Hippocampal formation (tissue), 2 donors: ENCODE measurements at places on chromosomes 16 and 17.

DNA sequence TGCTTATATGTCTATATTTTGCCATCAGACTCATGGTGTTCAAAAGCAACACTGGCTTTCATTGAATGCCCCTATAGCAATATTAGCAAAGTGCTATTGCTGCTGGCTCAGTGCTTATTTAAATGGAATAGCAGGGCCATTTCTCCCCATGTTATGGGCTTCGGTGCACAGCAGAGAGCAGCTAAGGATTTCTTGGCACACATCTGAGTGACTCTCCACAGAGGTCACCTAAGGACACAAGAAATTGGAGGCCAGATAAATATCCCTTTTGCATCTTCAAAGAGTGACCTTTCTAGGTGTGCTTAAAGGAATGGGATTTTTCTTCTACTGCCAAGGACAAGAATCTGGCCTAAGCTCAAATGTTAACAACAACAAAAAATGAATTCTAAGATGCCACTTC, 751.8 kb downstream of the CDH11 start:
- no peak for DNase-seq

GRCh38 chr17:58184986-58185761, 7.4 kb upstream of the EPX start:
- DNase-seq = no peak

- DNase-seq = no peak
Measured at GRCh38 chr17:72463287-72464102, 342.7 kb downstream of the SOX9 start.

DNA sequence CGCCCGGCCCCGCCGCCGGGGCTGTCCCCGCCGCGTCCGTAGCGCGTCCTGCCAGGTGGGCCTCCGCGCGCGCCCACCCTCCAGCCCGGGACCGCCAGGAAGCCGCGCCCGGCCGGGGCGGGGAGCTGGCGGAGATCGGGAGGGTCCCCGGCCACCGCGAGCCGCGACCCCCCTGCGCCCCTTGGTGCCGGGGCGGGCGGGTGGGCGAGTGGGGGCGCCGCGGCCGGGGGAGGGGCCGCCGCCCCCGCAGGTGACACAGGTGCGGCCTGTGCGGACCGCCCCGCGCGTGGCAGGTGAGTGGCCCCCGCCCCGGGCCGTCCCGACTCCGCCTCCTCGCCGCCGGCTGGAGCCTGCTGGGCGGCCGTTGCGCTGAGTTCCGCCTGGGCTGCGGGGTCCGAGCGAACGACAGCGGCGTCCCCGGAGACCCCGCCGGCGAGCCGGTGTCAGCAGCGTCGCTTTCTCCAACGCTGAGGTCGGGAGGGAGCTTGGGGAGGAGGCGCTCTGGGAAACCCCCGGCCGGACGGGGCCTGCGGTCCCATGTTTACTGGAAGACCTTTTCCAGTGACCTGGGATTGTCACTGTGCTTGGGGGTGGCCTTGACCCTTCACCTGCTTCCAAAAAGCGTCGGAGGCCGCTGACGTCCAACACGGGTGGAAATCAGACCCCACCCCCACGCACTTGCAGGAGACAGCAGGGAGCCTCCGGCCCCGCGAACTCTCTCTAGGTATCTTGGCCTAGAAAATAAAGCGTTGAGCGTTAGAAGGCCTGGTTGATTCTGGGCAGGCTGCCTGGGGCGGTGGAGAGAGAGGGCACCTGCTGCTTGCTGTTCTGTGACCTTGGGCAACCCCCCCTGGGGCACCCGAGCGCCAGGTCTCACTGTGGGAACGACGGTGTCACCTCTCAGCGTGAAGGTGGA, 542 bp downstream of the KLHL36 start:
- DNase-seq = no peak

GRCh38 chr16:26877421-26877820, 189.3 kb upstream of the C16orf82 start:
- DNase-seq = no peak

DNA sequence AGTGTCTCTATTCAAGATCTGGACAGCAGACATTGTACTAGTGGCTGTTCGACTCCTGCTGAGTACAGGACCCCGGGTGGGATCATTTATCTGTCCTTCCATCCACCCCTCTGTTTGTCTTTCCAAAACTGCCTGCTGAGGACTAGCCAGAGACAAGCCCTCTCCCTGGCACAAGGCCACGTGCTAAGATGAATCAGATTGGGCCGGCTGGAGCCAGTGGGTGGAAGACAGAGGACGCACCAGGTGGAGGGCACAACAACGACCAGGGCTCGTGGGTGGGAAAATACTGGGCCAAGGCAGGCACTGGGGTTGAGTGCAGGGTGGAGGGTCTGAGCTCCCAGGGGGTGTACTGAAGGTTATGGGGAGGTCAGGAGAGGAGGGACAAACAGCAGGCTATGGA, 1.4 kb upstream of the CA7 start:
- DNase-seq = no peak

DNA sequence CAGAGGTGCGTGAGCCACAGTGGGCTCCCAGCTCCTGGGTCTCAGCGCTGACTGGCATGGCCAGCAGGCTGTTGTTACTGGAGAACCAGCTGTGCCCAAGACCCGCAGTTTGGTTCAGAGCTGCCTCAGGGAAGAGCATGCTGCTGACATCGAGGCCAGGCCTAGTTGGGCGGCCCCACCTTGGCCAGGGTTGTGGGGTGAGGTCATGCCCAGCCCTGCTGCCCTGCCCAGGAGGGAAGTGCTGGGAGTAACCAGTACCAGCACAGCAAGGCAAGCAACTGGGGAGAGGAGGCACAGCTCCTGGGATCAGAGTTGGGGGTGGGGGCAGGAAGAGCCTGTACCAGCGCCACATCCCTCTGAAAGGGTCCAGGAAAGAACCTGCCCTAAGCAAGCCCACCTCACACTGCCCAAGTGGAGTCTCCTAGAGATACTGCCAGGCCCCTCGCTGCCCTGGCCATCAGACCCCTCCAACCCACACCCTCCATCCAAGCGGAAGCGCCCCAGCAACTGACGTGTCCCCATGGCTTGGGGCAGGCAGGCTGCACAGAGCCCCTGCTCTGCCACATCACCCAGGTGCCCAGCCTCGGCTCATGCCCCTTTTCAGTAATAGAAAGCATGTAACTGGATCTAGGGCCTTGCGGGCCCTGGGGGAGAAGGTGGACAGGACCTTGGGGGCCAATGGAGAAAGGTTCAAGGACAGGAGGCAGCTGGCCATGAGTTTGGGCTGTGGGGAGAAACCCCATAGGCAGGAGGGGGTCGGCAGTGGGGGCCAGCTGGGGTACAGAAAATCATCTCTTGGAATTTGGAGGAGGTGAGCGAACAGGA, 990 bp downstream of the DOK4 start:
- no peak for DNase-seq

DNA sequence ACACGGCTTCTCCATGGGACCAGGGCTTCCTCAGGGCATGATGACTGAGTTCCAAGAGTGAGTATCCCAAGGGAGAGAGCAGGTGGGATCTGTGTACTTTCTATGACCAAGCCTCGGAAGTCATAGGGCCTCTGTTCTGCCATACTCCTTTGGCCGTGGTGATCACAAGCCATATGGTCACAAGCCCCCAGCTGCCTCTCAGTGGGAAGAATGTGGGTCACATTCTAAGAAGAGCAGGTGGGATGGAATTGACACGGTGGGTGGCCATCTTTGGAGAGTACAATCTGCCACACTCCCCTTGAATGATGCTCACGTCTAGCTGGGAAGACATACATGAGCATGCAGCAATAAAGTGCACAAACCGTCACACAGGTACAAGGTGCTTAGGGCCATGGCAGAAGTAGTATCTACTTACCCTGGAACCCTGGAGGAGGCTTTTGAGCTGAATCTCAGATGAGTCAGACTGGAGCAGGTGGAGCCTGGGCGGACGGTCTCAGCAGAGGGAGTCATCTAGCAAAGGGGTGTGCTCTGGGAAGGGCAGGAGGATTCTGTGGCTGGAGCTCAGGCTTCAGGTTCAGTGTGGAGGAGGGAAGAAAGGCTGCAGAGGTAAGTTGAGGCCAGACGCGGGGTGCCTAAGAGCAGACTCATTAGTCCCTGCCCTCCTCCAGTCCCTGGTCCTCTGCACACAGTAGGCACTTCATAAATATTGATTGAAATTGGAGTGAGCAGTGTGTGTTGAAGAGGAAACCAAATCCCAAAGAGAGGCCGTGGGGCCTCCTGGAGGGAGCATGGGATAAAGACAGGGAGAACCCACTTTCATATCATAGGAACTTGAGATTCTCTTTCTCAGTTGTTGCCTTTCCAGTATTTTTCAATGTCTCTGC, 26.6 kb downstream of the GOSR2 start:
- no peak for DNase-seq

DNA sequence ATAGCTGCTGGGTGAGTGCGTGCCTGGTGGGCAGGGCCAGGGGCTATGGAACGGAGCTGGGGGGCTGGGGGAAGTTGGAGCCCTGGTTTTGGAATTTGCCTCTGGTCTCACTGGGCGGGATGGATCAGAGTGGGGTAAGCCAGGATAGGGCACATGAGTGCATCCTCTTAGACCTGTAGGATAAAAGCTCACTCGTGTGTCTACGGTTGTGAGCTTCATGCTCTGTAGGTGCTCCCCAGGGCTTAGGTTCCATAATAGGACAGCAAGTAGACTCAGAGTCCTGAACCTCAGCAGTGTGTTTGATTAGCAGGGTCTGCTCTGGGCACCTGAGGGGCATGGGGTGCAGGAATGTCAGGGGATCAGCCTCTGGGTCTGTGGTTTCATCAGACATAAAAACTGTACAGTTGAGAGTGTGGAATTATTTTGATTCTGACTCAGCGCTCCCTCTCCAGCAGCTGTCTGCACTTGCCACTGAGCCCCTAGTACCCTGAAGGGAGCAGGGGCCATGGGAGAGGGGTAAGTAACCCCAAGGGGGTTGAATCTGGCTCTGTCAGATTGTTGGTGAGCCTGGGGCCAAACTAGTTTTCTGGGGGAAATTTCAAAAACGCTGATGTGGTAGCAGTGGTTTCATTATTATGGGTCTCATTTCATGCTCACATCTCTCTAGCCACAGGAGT, 84.2 kb upstream of the LGALS9 start:
- no peak for DNase-seq

DNA sequence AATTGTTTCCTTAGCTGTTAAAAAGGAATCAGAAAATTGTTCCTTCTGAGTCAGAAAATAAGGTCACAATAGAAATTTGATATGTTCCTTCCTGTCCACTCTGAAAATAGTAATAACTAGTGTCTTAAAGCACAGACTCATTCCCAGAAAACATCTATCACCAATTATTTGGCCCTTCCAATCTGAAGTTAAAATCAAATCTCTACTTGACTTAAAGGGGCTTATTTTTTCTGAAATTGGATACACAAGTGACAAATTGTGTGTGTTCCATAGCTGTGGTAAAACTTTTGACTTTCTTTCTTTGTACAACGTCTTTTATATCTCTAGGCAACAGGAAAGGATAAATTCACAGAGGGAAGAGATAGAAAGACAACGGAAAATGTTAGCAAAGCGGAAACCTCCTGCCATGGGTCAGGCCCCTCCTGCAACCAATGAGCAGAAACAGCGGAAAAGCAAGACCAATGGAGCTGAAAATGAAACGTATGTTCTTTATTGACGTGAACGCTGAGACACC, 54.5 kb upstream of the MRC2 start:
- DNase-seq = no peak

DNA sequence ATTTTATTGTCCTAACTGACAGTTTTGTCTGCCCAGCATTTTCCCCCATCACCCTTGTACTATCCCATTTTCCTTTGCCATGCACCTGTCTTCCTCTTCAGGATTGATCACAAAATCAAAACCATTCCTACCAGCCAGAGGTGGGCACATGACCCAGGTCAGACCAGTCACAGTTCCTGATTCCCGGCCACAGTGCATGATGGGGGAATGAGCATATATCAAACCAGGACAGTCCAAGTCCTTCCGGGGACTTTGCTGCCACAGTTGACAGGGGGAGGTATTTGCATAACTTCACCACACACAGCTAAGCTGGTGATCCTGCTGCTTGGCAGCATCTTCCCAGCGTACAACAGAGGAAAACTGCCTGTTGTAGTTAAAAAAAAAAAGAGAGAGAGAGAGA, 493.9 kb downstream of the WWOX start:
- DNase-seq = no peak

- DNase-seq = no peak
Measured at GRCh38 chr17:34015253-34015652, 239.8 kb upstream of the CCL2 start.
